A172 (cell line): ENCODE measurements at places on chromosomes 6 and 20. TPM values are rescaled to one million over a fixed set of nuclear protein-coding genes. Genes with fewer than 3 reads are reported as not detected.

Gene SHLD1
- total RNA-seq = 3.6 and 4.3 TPM in 2 replicates

Gene CGA
- total RNA-seq = not detected in 2 replicates

Gene RIPOR2
- total RNA-seq = 0.53 TPM in 1 of 2 replicates, not detected in the other

Gene CST4
- not detected in 2 replicates for total RNA-seq

Gene SEMG1
- not detected in 2 replicates for total RNA-seq

Gene KCNQ5
- total RNA-seq = 6.5 and 6.7 TPM in 2 replicates

Gene CAGE1
- not detected in 2 replicates for total RNA-seq

Gene KCNK15
- 0.62 TPM in 1 of 2 replicates, not detected in the other for total RNA-seq

Gene TPD52L2
- 149 and 174 TPM in 2 replicates for total RNA-seq

Gene R3HDML
- total RNA-seq = not detected in 2 replicates

Gene CDSN
- not detected in 2 replicates for total RNA-seq

Gene MOG
- not detected in 2 replicates for total RNA-seq

Gene ARFGEF3
- total RNA-seq = 3.1 and 3.5 TPM in 2 replicates

Gene IFNGR1
- 31.9 and 34.6 TPM in 2 replicates for total RNA-seq

Gene MCHR2
- total RNA-seq = 0.14 TPM in 1 of 2 replicates, not detected in the other

Gene RHAG
- total RNA-seq = not detected in 2 replicates

Gene SLC24A3
- not detected in 2 replicates for total RNA-seq

Gene TINAG
- not detected in 2 replicates for total RNA-seq

Gene FHL5
- total RNA-seq = not detected in 2 replicates

Gene GDAP1L1
- 0.19 TPM in 1 of 2 replicates, not detected in the other for total RNA-seq

Gene PRR18
- 0.14 and 0.24 TPM in 2 replicates for total RNA-seq

Gene ZCCHC3
- 12.9 and 18.2 TPM in 2 replicates for total RNA-seq

Gene PSMB8
- 121 and 131 TPM in 2 replicates for total RNA-seq

Gene HLA-DRB5
- not detected in 2 replicates for total RNA-seq
